Karpas-422 (cell line): ENCODE measurements at places on chromosomes 7 and 10.

DNA sequence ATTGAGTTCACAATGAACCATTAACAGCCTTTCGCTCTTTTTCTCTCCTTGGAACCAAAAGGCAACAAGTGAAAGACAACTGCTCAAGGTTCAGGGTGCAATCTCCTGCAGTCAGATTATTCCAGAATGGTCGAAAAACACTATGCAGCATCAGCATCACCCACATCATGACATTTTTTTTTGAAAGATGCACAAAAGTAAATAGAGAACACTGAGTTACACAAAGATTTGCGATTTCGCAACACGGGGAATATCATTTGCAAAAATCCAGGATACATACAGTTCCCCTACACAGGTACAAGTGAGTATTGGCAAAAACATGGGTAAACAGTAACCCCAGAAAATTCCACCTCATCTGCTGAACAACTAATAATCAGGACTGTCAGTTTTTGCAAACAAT is 611.5 kb downstream of the KCNMA1 start:
- DNase-seq: no peak

- DNase-seq: no peak
Measured at GRCh38 chr7:127803626-127804025, 151.6 kb downstream of the SND1 start.

DNA sequence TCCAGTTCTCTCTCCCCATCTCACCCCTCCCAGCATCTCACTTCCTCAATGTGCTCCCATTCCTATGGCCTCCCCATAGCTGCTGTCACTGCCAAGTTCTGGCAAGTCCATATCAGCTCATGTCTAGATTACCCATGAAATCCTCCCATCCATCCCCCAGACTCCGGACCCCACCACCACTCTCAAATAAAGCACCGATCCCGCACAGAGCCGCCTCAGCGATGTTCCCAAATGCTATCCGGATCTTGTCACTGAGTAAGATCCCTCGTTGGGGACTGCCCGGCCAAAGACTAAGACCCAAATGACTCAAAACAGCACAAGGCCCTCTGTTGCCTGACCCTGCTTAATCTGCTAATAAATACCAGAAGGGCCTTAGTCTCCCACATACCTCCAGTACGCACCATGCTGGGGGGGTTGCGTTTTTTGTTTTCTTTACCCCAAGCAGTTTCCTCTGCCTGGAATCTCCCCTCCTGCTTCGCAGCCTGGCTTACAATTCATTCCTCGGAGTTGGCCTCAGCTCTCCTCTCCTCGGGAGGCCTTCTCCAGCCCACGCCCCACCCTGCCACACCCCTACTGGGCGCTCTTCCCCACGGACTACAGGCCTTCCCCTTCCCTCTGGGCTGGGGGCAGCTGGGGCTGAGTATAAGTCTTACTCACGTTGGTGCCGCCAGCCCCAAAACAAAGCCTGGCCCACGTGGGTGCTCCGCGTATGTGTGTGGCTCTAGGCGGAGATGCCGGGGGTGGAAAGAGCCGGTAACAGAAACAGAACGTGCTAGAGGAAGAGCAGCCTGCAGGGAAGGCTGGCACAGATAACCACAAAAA is 1.8 kb upstream of the DUSP5 start:
- no peak for DNase-seq

DNA sequence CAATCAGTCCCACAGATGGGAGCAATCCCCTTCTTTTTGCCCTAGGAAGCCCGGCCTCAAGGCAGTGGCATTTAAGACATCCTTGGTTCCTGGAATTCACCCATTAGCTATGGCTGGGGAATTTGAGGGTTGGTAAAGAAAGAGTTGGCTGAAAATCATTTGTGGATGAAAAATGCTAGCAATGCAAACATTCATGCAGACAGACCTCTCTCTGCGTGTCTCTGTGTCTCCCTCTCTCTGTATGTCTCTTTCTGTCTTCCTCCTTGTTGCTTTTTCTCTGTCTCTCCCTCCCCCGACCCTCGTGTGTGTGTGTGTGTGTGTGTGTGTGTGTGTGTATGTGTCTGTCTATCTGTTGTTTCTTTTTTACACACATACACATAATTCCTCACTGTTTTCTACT is 19.4 kb downstream of the LDB3 start:
- DNase-seq: no peak

DNA sequence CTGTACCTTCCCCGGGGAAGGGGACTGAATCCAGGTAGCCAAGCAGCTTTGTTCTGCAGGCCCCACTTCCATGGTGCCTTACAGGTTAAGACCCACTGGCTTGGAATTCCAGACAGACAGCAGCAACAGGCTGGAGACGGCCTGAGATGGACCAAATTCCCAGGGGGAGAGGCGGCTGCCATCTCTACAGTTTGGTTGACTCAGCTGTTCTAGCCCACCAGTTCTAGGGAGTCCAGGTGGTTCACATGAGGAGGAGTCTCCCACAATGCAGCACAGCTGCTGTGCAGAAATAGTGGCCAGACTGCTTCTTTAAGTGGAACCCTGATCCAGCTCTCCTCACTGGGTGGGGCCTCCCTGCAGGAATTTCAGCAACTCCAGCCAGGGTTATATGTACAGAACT is 74.1 kb downstream of the C10orf67 start:
- DNase-seq: no peak

DNA sequence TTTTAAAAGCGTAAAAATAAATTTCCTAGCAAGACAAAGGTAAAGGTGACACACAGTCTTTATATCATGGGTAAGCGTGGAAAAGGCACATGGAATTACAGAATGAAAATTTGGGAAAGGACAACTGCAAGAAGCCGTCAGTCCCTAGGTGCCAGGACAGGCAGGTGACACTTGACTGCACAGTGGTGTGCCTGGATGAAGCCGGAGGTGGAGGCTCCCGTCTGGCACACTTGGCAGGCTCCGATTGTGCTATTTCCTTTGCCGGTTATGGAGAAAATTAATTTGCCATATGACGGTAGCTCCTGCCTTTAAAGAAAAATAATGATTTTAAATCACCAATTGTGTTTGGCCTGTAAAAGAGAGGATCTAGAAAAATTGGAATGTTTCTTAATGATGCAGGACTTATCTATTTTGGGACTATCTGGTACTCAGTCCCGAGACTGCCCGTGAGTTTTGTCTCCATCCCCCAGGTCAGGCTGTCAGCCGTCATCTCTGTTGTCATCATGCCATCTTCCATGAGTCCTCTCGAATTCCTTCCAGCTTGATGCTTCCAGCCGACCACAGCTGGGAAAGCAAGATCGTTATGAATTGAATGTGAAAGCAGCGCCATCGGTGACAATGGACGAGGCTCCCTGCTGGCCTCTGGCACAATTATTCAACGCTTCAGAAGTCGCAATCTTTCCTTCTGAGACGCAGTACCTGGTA is 56.2 kb upstream of the MGMT start:
- DNase-seq: no peak

DNA sequence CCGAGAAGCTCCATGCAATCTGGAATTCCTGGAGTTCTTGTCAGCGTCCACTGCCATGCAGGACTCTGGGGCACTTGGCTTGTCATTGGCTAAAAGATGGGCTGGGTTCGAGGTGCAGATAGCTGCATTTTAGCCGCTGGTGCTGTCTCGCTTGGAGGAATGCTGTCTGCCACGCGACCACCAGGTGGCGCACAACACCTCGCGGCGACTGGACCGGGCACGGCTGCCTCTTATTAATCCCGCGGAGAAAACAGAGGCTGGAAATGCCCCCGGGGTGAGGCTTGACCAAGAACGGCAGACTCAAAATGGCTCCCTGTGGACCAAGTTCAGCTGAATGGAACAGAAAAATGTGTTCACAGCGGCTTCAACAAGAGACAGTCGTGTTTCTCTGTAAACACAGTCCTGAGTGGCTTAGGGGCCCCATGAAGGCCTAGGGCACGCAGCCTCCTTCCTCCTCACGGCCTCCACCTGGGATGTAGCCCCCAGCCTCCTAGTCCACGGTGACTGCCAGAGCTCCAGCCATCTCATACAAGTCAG is 46.2 kb downstream of the AOC1 start:
- DNase-seq: peak; percentile 81

DNA sequence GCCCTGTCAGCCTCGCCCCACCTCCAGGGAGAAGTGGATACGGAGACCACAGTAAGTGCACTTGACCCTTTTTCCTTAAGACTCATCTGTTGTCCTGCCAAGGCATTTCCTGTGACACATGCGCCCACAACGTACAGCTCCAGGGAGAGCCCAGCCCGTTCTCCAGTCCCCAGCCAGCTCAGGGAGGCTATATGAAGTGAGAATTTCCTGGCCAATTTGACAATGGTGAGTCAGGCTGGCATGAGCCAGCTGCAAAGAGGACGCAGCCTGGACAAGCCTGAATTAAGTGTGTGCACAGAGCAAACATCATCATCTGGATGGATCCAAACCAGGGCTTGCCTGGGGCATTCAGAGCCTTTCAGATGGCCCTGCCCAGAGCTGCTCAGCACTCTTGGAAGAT is 244.8 kb downstream of the KCNMA1 start:
- no peak for DNase-seq

DNA sequence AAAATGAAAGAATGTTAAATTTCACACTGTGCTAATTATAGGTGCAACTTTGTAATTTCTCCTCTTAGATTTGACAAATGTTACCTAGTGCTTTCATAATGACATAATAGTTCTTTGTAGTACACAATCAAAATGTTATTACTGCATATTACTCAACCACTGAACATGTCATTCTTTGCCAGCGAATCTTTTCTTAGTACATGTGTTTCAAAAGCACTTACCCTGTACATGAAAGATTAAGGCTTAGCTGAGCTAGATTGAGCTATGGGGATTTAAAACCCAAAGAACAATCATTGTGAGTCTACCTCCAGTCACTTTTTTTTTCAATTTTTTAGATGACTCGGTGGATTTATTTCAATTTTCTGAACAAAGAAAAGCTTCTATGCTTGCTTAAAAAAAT is 123.5 kb upstream of the FERD3L start:
- no peak for DNase-seq

GRCh38 chr10:112649822-112650152 is 202.8 kb downstream of the VTI1A start:
- no peak for DNase-seq

DNA sequence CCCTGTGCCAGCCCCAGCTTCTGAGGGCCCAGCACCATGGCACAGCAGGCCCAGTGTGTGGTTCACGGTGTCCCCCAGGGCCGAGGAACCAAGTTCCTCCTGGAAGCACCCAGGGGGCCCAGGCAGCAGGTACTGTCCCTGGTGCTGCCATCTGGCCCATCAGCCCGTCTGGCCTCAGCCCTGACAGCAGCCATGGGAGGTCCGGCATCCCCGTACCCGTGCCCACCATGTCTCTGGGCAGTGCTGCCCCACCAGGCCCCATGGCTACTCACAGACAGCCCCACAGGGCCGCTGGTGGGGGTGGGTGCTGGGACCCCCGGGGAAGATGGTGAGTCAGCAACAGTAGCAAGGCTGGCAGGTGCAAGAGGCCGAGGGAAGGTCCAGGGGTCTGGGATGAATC is 32.8 kb downstream of the STK32C start:
- no peak for DNase-seq

DNA sequence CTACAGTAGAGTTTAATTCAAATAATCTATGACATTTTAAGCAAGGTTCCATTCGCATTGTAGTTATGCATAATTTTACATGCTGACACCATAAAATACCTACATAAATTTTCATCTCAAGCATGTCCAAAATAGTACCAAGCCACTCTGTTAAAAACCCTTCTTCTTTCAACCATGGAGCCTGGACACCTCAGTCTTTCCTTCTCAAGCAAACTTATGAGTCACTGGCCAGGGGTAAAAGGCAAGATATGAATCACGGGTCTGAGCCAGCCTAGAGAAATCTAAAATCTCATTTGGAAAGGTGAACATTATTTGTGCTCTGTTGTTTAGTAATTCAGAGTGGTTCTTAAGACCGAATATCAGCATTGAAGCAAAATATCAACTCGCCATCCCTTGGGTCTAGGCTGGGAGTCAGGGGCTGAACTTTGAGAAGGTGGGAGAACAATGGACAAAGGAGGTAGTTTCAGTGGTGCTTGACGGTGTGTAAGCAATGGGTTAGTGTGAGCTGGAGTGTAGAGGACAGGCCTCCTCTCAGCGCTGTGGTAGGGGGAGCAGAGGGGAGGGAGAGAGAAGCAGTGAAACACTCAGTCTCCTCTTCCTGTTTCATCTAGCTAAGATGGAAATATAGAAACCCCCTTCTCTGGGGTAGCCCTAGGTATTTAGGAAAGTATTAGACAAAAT is 19.1 kb upstream of the GPAM start:
- DNase-seq: peak; percentile 65

DNA sequence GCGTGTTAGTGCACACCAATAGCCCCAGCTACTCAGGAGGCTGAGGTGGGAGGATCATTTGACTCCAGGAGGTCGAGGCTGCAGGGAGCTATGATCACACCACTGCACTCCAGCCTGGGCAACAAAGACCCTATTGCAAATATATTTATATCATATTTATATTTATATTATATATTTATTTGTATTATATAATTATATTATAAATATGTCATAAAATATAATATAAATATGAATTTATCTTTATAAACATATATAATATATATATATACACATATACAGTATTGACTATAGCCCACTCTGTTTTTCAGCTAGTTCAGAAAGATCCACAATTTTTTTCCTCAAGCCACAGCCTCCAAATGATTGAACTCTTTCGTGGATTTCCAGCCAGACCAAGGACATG is 45.3 kb upstream of the MYL10 start:
- no peak for DNase-seq

GRCh38 chr10:79442171-79443040 is 3.0 kb downstream of the ZCCHC24 start:
- no peak for DNase-seq

DNA sequence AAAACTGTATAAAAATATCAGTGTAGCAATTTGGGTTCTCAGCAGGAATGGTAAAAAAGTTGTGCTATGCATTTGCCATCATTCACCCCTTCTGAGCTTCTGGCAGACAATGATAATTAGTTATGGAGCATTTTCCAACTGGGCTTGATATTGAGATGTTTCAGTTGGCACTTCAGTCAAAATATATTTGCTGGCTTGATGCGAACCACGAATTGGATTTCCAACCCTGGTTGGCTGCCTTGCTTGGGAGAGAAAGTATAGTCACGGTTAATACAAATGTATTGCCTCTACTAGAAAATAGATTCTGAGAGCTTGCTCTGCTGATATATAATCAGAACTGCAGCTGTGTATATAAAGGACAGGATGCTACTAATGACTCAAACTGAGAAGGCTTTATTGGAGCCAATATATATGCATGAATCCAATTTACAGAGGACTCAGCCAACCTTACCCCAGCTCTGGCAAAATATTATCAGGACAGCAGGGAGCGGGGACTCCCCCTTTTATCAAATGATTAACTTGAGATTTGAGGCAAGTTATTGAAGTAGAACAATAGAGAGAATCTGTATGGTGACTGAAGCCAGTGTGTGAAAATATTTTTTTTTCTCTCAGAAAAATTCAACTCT is 219.8 kb upstream of the SMIM30 start:
- no peak for DNase-seq

- no peak for DNase-seq
Measured at GRCh38 chr7:157318015-157318706, 18.6 kb upstream of the DNAJB6 start.

DNA sequence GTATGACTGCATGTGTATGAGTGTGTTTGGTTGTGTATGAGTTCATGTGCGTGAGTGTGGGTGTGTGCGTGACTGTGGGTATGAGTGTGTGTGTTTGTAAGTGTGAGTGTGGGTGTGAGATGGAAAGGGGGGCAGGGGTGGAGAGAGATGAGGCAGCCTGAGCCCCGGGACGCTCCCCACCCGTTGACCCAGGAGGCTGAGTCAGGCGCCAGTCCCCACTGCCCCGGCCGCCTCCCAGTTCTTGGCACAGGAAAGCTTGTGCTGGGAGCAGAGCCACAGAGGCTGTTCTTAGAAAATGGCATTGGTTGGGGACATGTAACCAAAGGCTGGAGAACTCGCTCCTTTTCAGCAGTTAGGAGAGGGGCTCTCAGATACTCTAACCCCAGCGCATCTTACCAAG is 27.8 kb upstream of the NUB1 start:
- no peak for DNase-seq

- no peak for DNase-seq
Measured at GRCh38 chr10:16384021-16384420, 52.8 kb upstream of the PTER start.
